ENCODE measurements at places on chromosomes 7 and 10.

DNA sequence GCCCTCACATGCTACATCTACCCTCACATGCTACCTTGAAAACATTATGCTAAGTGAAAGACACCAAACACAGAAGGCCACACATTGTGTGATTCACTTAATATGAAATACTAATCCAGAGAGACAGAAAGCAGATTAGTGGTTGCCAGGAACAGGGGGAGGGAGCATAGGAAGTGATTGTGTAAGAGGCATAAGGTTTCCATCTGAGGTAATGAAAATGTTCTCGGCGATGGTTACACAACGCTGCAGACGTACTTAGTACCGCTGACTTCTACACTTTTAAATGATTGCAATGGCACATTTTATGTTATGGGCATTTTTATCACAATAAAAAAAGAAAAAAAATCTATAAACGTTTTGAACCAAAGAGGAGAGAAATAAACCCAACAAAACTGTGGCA lies 742.3 kb downstream of the TYW1 start:
- H3K36me3 ChIP-seq = no peaks in the 10 kb centered on the region
- H3K27ac ChIP-seq = no peak overlapping the region
- H3K4me3 ChIP-seq = no peak overlapping the region
- H3K27me3 ChIP-seq = no peaks in the 10 kb centered on the region
- no peaks in the 10 kb centered on the region for H3K4me1 ChIP-seq
- DNase-seq = no peak

DNA sequence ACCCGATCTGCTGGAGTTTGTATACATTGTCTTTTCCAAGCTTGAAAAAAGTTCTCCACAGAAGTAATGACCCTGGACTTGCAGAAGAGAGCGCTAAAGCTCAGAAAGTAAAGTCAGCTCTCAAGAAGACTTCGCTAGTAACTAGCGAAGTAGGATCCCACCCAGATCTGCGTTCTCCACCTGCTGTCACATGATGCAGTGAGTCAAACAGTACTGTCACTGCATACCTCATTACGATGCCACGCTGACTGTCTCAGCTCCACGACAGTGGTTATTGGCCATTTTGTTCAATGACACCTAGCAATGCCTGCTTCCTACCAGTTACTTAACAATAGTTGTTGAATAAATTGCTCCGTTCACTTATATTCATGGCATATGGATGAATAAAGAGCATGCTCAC lies 29.7 kb upstream of the SEC61G start:
- H3K36me3 ChIP-seq = no peaks in the 10 kb centered on the region
- no peak overlapping the region for H3K4me3 ChIP-seq
- H3K4me1 ChIP-seq = no peaks in the 10 kb centered on the region

GRCh38 chr7:23385140-23385539 lies 85.2 kb downstream of the IGF2BP3 start:
- H3K4me3 ChIP-seq = no peak overlapping the region
- no peaks in the 10 kb centered on the region for H3K4me1 ChIP-seq
- H3K27ac ChIP-seq = no peak overlapping the region
- H3K36me3 ChIP-seq = no peaks in the 10 kb centered on the region
- no peaks in the 10 kb centered on the region for H3K27me3 ChIP-seq
- DNase-seq = no peak

DNA sequence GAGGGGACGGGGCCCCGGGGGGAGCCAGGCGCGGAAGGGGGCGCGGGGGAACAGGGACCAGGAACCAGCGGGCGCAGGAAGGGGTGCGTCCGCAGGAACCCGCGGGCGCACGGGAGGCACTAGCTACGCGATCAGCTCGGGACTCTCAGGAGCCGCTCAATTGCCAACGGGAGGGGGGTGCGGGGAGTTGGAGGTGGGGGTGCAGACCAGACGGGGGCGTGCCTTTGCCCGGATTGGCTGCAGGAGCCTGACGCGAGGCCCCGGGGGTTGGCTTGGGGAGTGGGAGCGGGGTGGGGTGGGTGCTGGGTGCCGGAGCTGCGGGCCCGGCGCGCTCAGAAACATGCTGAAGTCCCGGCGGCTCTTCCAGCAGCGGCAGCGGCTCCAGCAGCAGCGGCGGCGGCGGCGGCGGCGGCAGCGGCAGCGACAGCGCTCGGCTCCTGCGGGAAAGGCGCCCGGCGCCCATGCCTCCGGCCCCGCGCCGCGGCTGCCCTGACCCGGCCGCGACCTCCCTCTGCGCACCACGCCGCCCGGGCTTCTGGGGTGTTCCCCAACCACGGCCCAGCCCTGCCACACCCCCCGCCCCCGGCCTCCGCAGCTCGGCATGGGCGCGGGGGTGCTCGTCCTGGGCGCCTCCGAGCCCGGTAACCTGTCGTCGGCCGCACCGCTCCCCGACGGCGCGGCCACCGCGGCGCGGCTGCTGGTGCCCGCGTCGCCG lies at the start of gene ADRB1:
TSS of gene ADRB1 (plus strand) at position 335 of the 715 bp plus-strand sequence. CDS start at position 602, 267 bp downstream.
- H3K4me1 ChIP-seq = peaks cover 5% of the 10 kb centered on the region
- peaks cover 3% of the 10 kb centered on the region for H3K27me3 ChIP-seq
- no peak within 1 kb of the TSS for H3K27ac ChIP-seq

GRCh38 chr7:18530224-18531179 lies 35.0 kb downstream of the HDAC9 start:
- H3K27me3 ChIP-seq = no peaks in the 10 kb centered on the region
- H3K4me1 ChIP-seq = no peaks in the 10 kb centered on the region
- no peak overlapping the region for H3K4me3 ChIP-seq
- H3K36me3 ChIP-seq = no peaks in the 10 kb centered on the region
- DNase-seq = no peak

DNA sequence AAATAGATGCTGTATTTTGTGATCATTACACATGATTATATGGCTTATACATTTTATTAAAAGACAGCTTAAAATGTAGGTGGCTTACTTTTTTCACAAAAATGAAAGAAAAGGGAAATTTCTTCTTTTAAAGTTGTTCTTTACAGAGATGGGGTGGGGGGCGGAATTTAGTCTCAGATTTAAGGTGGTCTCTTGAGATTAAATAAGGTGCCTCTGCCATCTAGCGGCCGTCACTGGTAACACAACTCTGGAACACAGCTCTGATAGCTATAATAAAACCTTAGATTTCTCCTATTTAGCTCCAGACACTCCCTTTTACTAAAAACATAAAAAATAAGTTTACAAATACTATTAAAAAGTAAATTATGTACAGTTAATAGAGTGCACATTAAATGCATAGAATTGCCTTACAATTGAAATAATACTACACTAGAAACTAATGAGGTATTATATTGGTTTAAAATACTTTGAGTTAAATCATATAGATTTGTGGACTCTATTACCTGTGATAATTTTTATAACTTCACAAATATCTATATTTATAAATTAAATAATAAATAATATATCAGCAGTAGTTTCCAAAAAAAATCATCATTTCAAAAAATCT lies 210.9 kb downstream of the DGKB start:
- H3K27me3 ChIP-seq = no peaks in the 10 kb centered on the region
- H3K4me3 ChIP-seq = no peak overlapping the region
- no peak overlapping the region for H3K27ac ChIP-seq
- H3K4me1 ChIP-seq = no peaks in the 10 kb centered on the region
- no peaks in the 10 kb centered on the region for H3K36me3 ChIP-seq

GRCh38 chr10:127872011-127872761 lies 20.6 kb downstream of the CLRN3 start:
- no peaks in the 10 kb centered on the region for H3K4me1 ChIP-seq
- DNase-seq = no peak
- H3K4me3 ChIP-seq = no peak overlapping the region
- no peak overlapping the region for H3K27ac ChIP-seq

GRCh38 chr10:26438534-26439341 lies 597 bp downstream of the APBB1IP start:
- H3K36me3 ChIP-seq = peaks cover 13% of the 10 kb centered on the region
- H3K4me1 ChIP-seq = peaks cover 15% of the 10 kb centered on the region
- peak overlapping the region; percentile 89 for H3K4me3 ChIP-seq
- H3K27me3 ChIP-seq = no peaks in the 10 kb centered on the region
- peak overlapping the region; percentile 95 for H3K27ac ChIP-seq

- no peak for DNase-seq
- H3K27ac ChIP-seq = peak overlapping the region; percentile 71
- H3K36me3 ChIP-seq = no peaks in the 10 kb centered on the region
- H3K4me1 ChIP-seq = peaks cover 33% of the 10 kb centered on the region
- H3K4me3 ChIP-seq = no peak overlapping the region
These were observed 16.4 kb downstream of the ZNF487 start for GRCh38 chr10:43453266-43453831.

DNA sequence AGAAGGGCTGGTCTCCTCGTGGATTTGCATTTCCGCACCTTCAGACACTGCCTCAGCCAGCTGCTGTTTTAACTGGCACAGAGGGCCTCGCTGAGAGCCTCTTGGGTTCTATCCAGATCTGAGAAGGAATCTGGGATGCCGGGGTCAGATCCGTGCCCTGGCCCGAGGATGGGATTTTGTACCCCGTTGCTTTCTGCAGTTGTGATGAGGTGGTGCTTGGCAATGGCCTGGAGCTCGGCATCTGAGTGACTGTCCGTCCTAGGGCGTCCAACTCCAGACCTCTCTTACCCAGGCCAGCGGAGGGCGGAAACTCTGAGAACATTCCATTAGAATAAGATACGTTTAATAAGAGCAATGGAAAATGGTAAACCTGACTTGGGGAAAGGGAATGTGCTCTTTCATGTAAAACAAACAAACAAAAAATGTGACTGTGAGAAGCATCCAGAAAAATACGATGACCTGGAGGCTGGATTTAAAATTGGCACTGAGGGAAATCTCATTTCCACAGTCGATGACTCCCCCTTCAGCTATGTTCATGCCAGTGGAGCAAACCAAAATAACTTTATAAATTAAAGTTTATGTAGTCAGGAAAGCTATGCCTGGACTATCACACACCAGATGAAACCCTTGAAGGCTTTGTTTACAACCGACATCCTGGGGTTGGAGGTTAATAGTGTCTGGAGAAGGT lies 39.6 kb downstream of the GRK5 start:
- H3K4me1 ChIP-seq = no peaks in the 10 kb centered on the region
- H3K27ac ChIP-seq = no peak overlapping the region
- no peaks in the 10 kb centered on the region for H3K36me3 ChIP-seq
- H3K27me3 ChIP-seq = no peaks in the 10 kb centered on the region

DNA sequence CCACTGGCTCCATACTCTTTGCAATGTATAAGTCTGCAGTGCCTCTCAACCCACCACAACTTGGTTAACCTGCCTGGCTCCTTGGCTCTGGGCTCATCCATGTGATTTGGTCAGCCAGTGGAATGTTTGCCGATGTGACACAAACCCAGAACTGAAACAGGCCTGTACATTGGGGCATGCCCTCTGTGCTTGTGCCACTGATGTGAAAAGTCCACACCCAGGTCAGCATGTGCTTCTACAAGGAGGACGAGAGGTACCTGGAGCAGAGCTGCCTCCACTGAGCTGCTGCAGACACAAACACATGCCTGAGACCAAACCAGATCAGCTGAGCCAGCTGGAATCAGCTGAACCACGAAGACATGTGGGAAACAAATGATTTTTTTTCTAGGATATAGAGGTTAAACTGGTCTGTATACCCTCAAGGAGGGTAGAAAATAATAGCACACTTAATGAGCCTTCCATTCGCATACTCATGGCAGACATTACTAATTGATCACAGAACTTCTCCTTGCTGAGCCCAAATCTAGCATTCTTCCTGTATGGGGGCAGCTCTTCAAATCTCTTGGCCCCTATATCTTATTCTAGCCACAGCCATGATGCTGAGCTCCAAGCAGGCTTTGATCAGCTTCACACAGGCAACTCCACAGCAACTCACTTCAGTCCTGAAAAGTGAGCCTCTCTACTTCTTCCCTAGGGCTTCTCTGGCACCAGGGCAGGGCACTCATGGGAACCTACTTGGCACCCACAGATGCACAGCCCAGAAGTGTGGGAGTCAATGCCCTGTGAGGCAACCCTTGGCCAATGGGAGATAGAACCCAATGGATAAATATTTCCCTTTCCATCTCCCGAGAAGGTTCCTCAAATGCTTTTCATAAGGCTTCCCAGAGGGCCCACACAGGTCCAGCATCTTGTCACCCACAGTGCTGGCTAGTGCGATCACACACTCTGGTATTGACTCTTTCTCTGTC lies 18.6 kb downstream of the PYROXD2 start:
- H3K4me3 ChIP-seq = no peak overlapping the region
- no peak overlapping the region for H3K27ac ChIP-seq
- H3K27me3 ChIP-seq = no peaks in the 10 kb centered on the region

GRCh38 chr7:50474382-50475160 lies 24.4 kb upstream of the FIGNL1 start:
- no peaks in the 10 kb centered on the region for H3K36me3 ChIP-seq
- no peaks in the 10 kb centered on the region for H3K4me1 ChIP-seq

GRCh38 chr7:21422751-21423150 lies 5.1 kb upstream of the SP4 start:
- H3K36me3 ChIP-seq = no peaks in the 10 kb centered on the region
- H3K27ac ChIP-seq = no peak overlapping the region
- peaks cover 6% of the 10 kb centered on the region for H3K4me1 ChIP-seq
- H3K4me3 ChIP-seq = no peak overlapping the region

GRCh38 chr10:117989962-117990361 lies 56.8 kb downstream of the RAB11FIP2 start:
- no peak overlapping the region for H3K27ac ChIP-seq
- no peaks in the 10 kb centered on the region for H3K4me1 ChIP-seq
- H3K4me3 ChIP-seq = no peak overlapping the region
- no peaks in the 10 kb centered on the region for H3K27me3 ChIP-seq
- DNase-seq = no peak

- H3K27me3 ChIP-seq = no peaks in the 10 kb centered on the region
- no peaks in the 10 kb centered on the region for H3K36me3 ChIP-seq
- DNase-seq = no peak
- H3K27ac ChIP-seq = no peak overlapping the region
These were observed 78.3 kb upstream of the AOAH start for GRCh38 chr7:36802459-36803135.

GRCh38 chr7:112267944-112268691 lies 61.6 kb downstream of the ZNF277 start:
- H3K36me3 ChIP-seq = no peaks in the 10 kb centered on the region
- DNase-seq = no peak
- H3K4me3 ChIP-seq = no peak overlapping the region

GRCh38 chr7:105990727-105991453 lies 27.8 kb downstream of the CDHR3 start:
- no peak for DNase-seq
- H3K4me1 ChIP-seq = no peaks in the 10 kb centered on the region
- H3K36me3 ChIP-seq = no peaks in the 10 kb centered on the region
- no peak overlapping the region for H3K4me3 ChIP-seq
- H3K27me3 ChIP-seq = peaks cover 3% of the 10 kb centered on the region

DNA sequence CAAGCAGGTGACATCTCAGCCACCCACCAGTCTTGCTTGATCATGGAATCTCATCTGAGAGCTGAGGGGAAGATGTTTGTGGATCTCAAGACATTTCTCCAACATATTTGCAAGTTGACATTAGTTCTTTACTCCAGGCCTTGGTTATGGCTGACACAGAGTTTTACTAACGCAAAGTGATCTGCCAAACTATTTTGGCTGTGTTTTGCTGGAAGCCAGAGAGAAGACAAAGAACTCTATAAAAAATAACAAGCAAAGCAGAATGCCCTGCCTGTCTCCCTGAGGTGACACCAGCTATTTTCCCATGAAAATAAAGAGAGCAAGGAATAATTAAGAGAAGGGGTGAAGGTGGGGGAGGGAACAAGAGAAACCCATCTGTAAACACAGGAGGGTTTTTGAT lies 286.4 kb downstream of the WDR11 start:
- H3K4me1 ChIP-seq = no peaks in the 10 kb centered on the region
- no peak overlapping the region for H3K27ac ChIP-seq
- H3K4me3 ChIP-seq = no peak overlapping the region
- no peak for DNase-seq
- H3K27me3 ChIP-seq = no peaks in the 10 kb centered on the region
